SK-MEL-5 (cell line): ENCODE measurements at places on chromosomes 7 and 10.
A peak's percentile ranks its signal among the peaks of the same experiment; 100 is the strongest.

DNA sequence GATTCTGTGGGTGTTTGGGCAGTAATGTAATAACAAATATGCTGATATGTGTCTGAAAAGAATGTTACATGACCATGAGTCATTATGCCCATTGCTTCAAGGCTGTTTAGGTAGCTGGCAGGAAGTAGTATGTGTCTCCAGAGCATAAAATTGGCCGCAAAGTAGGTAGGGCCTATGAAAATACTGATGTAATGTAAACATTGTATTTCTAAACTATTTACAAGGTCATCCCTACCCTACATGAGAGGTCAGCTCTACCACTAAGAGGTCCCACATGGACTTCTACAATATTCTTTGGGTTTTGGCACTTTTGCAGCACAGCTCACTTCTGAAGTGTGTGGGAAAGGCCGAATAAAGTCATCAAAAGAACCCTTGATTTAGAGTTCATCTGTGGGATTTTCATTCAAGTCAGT lies 301.9 kb downstream of the AHR start:
- DNase-seq = peak; percentile 41

GRCh38 chr7:25431956-25432450 lies 203.7 kb upstream of the NPVF start:
- DNase-seq = no peak

GRCh38 chr7:143415742-143416397 lies 7.2 kb upstream of the EPHA1 start:
- no peak for DNase-seq

DNA sequence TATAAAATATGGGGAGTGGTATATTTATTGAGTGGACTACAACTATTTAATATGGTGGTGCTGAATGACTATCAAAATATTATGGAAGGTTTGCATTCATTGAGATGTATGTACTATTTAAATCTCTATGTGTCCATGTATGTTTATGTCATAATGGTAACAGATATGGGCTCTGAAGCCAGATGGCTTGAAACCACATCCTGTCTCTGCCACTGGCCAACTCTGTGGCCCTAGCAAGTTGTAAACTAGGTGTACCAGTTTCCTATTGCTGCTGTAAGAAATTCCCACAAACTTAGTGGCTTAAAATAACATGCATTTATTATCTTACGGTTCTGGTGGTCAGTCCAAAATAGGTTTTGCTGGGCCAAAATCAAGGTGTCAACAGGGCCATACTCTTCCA lies 198.1 kb upstream of the NFE2L3 start:
- no peak for DNase-seq

DNA sequence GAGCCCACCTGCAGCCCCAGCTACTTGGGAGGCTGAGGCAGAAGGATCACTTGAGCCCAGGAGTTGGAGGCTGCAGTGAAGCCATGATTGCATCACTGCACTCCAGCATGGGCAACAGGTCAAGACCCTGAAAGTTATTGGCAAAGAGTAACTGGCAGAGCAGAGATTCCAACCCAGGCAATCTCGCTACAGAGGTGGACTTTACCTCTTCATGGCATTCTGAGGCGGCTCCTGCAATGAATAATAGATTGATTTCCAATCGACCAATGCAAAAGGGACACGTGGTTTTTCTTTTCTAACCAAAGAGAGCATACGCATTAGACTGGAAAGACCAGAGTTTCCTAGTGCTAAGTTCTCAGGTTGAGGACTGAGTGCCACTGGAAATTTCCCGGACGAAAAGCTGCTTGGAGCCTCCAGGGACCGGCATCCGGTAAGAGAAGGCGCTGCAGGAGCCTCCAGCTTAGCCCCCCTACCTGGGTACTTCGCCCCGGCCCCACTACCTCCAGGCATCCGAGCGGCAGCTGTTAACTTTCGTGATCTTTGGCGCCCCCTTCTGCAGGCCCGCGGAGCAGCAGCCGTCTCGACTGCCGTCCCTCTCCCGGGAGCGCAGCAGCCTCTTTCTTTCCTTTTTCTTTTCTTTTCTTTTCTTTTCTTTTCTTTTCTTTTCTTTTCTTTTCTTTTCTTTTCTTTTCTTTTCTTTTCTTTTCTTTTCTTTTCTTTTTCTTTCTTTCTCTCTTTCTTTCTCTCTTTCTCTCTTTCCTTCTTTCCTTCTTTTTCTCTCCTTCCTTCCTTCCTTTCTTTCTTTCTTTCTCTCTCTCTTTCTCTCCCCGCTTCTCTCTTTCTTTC lies 4.1 kb downstream of the MBLAC1 start:
- peak; percentile 76 for DNase-seq

- DNase-seq = peak; percentile 88
Measured at GRCh38 chr7:104960741-104961448, 53.1 kb upstream of the KMT2E start.

GRCh38 chr10:34081347-34081743 lies 733.8 kb downstream of the PARD3 start:
- DNase-seq = no peak

GRCh38 chr10:122658356-122659049 lies 41.1 kb downstream of the C10orf120 start:
- no peak for DNase-seq

- no peak for DNase-seq
Measured at GRCh38 chr7:2068693-2069471, 163.9 kb downstream of the MAD1L1 start.

DNA sequence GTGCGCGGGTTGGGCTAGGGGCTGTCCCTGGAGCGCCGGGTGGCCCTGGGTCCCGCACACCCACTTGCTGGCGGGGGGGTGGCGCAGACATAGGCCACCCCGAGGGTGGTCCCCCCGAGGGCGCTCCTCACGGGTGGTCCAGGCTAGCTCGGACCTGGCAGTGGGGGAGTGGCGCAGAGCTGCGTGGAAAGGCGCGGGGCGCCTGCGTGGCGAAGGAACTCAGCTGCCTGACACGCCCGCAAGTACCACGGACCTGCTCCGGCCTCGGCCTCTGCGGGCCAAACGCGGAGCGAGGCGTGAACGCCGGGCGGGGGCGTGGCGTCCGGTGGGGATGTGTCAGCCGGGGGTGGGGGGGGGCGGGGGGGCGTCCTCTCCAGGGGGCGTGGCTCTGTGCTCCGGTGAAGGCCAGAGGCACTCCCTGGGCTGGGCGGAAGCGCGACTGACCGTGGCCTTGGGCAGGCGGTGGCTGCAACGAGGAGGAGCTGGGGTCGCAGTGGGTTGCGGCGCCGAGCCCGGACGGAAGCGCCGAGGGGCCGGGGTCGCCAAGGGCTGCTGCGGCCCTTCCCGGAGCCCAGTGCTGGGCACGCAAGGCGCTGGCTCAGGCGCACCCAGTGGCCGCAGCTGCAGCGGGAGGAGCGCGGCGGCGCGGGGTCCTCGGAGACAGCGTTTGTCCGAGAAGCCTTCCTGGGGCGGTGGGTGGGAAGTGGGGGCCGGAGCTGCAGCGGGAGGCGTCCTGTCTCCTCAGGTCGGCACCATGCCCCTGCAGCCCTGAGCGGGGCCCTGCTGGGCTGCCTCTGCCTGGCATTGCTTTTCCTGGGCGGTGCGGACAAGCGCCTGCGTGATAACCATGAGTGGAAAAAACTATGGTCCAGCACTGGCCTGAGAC lies 58.9 kb upstream of the NUPR2 start:
- DNase-seq = no peak

DNA sequence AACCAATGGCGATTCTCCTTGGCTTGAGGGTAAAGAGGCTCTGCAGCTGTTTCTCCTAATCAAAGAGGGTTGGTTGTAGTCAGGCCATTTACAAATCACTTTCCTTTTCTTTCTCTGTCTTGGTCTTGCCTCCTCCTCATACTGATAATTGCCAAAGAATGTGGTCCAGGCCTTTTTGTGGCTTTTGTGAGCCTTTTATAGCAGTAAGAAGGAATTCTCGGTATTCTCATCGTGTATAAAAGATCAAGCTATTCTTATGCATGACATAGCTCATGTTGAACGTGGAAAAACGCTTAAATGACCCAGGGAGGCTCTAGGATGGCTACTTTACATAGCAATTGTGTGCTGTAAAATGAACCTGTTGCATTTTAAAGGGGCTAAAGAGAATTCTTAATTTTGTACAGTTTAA lies 62.6 kb downstream of the RBM20 start:
- peak; percentile 9 for DNase-seq

- no peak for DNase-seq
Measured at GRCh38 chr10:96082153-96082552, 38.8 kb downstream of the CCNJ start.

GRCh38 chr10:35470248-35470924 lies 134.1 kb downstream of the CCNY start:
- no peak for DNase-seq

DNA sequence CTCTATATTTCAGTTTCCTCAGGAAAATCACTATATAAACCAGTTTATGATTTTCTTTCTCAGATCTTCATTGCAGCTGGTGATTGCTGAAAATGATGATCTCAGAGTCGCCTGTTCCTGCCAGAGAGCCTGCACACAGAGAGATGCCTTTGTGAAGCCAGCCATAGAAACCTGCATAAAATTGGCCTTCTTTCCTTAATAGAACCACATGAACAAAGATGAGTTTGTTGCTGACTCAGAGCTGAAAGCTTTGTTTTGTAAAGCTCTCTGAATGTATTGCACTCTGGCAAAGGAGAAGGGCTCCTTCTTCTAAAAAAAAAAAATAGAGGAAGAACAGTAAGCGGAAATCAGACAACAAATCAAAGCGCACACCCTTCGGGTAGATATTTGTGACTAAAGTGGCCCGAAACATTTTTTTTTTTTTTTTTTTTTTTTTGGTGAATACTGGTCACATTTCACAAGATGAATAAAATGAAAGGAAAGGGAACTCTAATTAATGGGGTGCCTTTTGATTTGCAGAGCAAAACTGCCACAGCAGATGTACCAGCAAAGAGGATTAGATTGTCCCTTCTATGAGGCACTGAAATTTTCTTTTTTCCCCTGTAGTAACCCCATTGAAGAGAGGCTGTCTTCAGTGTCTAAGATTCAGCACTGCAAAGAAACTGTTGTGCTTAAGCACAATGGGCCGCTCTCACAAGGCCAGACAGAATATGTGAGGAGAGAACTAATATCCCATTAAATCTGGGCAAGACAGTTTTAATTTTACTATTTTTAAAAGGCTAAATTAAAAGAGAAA lies 75.1 kb upstream of the PTPRZ1 start:
- peak; percentile 99 for DNase-seq

DNA sequence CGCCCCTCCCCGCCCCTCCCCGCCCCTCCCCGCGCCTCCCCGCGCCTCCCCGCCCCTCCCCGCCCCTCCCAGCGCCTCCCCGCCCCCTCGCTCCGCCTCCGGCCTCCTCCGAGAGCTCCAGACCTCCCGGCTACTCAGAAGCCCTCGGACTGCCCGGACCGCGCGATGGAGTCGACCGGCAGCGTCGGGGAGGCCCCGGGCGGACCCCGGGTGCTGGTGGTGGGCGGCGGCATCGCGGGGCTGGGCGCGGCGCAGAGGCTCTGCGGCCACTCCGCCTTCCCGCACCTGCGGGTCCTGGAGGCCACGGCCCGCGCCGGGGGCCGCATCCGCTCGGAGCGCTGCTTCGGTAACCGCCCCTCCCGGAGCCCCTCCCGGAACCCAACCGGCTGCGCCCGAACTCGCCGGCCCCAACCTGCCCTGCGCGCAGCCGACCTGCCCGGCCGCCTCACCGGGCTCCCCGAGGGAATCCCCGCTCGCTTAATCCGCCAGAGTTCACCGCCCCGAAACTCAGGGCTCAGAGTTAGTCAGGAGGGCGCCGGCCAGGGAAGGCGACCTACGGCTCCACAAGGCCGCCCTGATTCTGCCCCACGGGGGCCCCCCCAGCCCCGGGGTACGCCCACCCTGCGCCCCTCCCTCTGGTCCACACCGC lies at the start of gene PAOX:
Gene PAOX (plus strand): TSS at position 111 of the 649 bp plus-strand sequence. CDS start 55 bp downstream, at position 166.
- DNase-seq = peak; percentile 18

GRCh38 chr7:41130561-41131236 lies 572.2 kb downstream of the INHBA start:
- DNase-seq = no peak

DNA sequence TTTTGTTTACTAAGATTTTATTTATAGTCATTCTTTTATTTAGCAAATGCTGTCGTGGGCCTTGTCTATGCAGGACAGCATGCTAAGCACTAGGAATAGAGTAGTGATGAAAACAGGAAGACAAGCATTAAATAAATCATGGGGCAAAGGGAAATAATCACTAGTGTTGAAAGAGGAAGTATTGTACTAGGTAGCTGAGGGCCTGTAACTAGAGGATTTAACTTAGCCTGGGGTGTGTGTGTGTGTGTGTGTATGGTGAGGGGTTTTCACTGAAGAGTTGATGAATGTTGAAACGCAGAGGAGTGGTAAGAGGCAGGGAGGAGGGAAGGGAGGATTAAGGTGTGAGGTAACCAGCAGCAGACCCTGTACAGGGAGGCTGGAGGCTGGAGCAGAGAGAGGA lies 446.4 kb downstream of the SDK1 start:
- no peak for DNase-seq

GRCh38 chr10:77583527-77583926 lies 54.1 kb downstream of the KCNMA1 start:
- DNase-seq = no peak

DNA sequence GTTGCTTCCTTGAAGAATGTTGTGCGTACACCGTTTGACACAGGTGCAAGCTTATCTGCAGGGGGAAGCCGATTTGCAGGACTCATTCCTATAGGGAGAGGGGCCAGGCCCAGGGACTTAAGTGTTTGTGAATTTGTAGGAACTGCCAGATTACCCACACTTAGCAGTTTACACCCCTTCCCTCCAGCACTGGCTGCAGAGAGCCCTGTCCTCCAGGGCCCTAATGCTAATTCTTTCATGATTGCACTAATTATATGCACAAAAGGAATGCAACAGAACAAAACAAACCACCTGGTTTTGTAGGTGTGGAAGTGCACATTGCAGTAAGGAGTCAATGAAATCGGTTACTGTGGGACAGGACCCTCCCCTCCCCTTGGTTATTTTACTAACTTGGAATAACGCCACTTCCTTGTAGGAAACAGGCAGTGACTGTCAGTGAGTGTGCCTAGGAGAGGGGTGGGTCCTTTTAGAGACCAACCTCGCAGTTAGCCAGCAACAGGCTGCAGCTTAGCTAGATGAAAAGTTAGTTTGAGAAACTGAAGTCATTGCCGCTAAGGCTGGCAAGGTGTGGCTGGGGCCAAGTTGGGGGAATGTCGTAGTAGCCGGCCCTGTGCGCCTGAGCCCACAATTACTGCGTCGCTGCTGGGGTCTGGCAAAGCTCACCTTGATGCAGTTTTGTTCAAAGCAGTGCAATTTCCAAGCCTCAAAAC lies 60.6 kb downstream of the CUX1 start:
- no peak for DNase-seq

DNA sequence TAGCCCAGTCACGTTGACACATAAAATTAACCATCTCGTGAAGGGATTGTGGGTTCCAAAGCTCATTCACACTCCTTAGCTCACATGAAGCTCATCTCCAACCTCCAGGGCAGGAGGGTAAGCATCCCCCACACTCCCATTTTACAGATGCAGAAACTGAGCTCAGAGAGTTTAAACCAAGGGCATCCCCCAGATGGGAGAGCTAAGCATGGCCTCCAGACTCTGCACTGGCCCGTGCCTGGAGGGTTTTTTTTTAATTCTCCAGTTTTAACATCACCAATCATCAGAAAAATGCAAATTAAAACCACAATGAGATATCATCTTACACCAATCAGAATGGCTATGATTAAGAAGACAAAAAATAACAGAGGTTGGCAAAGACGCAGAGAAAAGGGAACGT lies 53.3 kb upstream of the TCF7L2 start:
- DNase-seq = no peak
